ENCODE measurements at places on chromosomes 2 and 18.

DNA sequence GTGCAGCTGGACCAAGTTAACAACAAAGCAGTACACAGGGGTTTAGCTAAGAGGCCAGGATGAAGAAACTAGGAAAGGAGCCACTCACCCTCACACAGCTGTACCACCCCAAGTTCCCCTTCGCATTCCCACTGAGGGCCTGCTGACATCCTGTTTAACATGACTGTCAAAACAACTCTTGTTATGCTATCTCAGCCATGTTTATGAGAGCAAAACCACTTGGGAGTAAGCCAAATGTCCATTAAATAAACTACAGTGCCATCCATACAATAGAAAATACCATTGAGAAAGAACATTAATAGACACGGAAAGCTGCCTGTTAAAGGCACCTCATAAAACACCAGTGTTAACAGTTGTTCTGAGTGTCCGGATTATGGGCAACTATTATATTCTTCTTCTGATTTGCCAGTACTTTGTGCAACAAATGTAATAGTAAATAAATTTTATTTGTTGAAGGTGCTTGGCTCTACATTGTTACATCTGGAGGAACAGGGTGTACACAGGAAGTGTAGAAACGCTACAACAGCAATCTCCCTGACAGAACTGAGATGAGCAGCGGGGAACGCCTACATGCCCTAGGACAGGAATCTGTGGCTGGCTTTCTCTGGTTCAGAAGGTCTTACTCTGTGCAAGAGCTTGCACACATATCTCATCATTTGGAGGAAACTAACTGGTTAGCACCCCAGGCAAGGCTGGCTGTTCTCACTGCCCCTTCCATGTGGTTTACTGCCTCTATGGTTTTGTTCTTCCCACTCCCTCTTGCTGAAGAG is 85.6 kb downstream of the EHD3 start:
- no peak for DNase-seq

GRCh38 chr2:23387845-23388244 is 2.9 kb downstream of the KLHL29 start:
- DNase-seq, result no peak

- DNase-seq, result no peak
Measured at GRCh38 chr2:159661286-159661685, 44.9 kb upstream of the BAZ2B start.

DNA sequence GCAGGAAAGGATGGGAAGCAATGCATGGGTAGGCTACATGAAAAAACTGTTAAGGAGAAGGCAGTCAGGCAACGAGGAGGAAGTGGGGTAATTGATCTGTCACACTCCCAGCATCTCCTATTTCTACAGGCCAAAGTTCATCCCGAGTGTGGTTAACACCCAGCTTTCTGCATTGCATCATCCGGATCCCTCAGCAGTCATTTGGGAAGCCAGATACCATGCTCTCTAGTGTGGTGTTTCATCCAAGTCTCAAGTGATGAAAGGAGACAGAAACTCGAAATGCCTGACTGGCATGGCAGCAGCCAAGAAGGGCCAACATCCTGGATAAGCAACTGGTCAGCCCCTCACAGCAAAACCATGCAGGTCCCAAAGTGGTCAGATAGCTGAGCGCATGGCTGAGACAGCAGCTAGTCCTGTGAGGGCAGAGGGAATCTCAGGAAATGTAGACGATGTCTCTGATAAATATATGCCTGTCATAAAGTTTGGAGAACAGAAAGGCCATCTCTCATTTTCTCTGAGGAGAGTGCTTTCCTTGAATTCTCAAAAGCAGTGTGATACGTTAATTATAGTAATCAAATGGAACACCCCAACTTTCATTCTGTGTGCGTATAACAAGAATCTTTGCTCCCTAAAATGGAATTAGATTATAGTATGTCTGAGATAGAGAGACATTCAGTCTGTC is 24.8 kb upstream of the HNRNPA3 start:
- DNase-seq, result no peak

GRCh38 chr18:13598591-13598990 is 127.8 kb downstream of the FAM210A start:
- no peak for DNase-seq

- no peak for DNase-seq
Measured at GRCh38 chr2:100730290-100730868, 89.6 kb upstream of the NPAS2 start.

- no peak for DNase-seq
Measured at GRCh38 chr2:9327873-9328352, 95.4 kb downstream of the ITGB1BP1 start.

- no peak for DNase-seq
Measured at GRCh38 chr2:147037048-147037447, 807.8 kb upstream of the ACVR2A start.

DNA sequence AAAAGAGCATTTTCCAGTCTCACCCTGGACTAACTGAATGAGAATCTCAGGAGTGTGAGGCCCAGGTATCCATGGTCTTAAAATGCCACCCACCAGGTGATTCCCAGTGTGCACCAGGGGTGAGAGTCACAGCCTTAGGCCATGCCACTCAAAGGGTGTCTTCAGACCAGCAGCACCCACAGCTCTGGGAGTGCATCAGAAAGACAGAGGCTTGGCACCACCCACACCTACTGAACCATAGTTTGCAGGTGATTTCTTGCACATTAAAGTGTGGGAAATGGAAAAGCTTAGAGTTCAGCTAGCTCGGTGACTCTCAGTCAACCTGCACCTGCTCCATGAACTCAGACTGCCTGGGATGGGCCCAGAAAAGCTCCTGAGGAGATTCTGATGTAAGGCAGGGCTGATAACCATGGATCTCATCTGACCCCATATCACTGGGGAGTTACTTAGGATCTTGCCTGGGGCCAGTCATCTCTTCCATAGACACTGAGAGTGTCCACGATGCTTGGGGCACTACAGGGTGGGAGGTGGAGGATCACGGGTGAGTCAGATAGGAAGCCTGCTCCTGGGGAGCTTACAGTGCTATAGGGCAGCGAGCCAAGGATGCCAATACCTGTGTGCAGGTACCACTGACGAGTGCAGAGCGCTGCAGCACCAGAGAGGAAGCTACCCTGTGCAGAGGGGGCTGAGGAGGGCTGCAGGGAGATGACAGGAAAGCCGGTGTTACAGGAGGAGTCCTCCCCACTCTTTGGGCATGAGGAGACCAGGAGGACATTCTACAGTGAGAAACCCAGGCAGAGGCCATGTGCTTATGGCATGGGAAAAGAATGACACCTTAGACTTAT is 4.6 kb downstream of the IL37 start:
- no peak for DNase-seq

DNA sequence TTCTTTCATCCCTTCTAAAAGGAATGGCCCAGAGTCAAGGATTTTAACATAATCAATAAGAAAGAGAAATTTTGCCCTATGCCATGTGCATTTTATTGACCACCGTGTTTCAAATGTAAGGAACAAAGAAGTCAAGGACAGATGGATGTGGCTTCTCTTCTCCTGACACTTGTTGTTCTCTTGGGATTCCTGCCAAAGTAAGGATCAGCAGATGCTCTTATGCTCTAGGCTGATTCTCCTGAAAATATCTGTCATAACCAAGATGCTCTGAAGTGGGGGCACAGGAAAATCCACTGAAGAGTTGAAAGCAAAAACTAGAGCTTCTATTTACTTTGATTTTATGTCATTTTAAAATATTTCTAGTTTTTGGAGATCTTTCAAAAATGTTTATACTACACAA is 72.9 kb upstream of the SYT4 start:
- no peak for DNase-seq

- DNase-seq, result no peak
Measured at GRCh38 chr2:239459056-239459455, 58.2 kb upstream of the HDAC4 start.

DNA sequence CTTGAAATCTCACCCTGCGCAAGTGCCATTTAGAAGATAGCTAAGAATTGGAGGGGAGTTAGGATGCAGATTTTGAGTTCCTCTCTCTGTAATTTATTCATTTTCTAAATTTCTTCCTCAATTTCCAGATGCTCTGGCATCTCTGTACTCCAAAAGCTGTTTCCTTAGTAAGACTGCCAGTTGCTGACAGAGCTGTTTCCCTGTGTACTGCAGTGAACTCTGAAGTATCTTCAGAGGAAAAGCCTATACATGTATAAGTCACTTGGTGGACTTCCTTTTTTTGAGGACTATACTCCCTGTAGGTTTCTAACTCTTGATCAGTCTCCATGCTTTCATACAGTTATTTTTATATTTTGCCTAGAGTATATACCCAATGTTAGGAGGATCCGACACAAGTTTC is 1.5 kb upstream of the RESP18 start:
- DNase-seq, result no peak

DNA sequence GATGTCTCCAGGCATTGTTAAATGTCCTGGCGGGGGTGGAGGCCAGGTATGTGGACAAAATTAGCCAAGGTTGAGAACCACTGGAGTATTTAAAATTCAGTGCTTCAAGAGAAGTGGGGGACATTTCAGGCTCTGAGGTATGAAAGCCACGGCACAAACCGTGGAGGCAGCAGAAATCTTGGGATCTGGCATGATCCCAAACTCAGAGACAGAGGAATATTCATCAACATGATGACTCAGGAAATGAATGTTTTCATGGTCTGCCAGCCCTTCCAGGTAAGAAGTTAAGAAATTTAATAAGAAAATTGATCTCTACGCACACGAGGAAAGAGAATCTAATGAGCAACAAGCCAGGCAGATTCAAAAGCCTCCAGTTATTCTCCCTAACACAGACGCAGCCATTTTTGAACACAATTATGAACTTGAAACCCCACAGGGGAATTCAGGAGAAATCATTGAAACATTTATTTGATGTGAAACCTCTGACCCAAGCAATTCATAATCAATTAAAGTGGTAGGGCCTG is 11.3 kb upstream of the GRP start:
- no peak for DNase-seq

DNA sequence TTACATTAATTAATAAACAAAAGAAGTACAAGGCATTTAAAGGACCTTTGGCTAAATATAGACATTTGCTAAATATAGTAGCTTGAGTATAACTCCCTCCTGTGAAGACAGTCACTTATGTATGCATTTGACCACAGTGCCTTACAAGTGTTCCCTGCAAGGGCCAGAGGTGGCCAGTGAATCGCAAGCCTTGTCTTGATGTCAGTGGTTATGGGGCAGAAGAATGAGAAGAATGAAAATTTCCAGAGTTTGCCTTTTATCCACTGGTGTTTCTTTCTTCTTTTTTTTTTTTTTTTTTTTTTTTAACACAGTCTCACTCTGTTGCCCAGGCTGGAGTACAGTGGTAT is 1.8 kb downstream of the LRRFIP1 start:
- DNase-seq, result no peak

GRCh38 chr2:10814142-10814541 is 1.6 kb upstream of the PDIA6 start:
- DNase-seq, result no peak

GRCh38 chr18:58258692-58259342 is 214.8 kb downstream of the NEDD4L start:
- no peak for DNase-seq

DNA sequence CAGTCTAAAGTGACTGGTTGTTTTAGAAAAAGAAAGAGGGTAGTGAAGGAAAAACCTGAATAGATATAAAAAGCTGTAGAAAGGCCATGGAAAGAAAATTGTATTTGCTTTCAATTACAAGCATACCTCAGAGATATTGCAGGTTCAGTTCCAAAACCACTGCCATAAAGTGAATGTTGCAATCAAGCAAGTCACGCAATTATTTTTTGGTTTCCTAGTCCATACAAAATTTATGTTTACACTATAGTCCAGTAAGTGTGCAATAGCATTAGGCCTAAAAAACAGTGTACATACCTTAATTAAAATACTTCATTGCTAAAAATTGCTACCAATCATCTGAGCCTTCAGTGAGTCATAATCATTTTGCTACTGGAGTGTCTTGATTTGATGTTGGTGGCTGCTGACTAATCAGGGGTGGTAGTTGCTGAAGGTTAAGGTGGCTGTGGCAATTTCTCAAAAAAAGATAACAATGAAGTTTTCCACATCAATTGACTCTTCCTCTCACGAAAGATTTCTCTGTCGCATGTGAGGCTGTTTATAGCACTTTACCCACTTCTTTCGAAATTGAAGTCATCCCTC is 2003.8 kb upstream of the PIK3C3 start:
- DNase-seq, result no peak

DNA sequence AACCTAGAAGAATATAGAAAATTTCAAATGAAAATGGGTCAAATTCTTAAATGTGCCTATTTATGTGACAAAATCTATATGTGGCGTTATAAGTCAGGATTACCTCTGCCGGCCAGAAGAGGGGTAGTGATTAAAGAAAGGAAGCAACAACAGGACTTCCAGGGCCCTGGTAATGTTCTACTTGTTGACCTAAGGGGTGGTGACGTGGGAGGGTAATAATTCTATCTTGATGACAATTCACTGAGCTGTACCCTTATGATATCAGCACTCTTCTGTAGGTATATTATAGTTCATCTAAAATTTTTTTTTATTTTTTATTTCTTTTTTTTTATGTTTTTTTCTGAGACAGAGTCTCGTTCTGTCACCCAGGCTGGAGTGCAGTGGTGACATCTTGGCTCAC is 87.9 kb downstream of the STRN start:
- DNase-seq, result no peak

DNA sequence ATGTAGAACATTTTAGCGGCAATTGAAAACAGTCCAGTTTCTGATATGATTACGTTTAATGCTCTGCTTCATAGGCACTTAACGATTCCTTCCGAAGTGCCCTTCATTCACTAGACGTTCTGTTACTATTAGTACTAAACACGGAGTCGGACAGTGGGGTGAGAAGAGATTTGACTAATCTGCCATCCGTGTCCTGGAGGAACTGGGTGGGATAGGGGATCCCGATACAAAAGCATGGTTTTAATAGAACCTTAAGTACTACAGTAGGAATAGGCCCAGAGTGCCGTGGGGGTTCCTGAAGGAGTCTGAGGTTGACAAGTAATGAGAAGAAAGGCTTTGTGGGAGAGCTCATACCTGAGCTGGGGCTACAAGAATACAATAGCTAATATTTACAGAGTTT is 631 bp downstream of the MORN2 start:
- DNase-seq, result no peak

GRCh38 chr2:144471305-144472045 is 48.4 kb downstream of the ZEB2 start:
- DNase-seq, result no peak

DNA sequence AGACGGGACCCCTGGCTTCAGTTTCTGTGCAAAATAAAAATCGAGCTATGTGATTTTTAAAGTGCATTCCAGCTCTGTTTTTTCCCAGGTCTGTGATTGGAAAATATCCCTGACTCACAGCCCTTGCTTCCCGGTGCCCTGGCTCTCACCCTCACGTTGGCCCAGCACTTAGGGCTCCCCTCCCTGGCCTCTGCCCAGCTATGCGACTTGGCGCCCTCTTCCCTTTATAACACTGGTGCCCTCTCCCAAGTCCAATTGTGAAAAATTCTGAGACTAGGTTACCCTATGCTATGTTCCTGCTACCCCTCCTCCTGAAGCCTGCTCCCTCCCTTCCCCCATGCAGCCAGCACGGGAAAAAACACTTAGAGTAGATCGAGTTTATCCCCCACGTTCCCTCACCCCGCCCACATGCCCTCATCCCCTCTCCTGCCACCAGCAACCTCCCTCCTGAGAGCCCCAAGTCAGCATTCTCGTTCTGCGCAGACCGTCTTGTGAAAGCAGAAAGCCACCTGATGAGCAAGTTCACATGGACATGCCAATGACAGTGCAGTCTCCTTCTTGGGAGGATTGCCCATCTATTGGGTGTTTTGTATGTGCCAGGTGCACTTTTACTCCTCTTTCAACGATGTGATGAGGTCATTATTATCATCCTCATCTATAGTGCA is 228.8 kb downstream of the VAPA start:
- no peak for DNase-seq

- no peak for DNase-seq
Measured at GRCh38 chr2:236688563-236689392, 119.2 kb downstream of the ACKR3 start.
